Stimulated activated CD4-positive, alpha-beta T cell treated with anti-CD3 and anti-CD28 coated beads, Interleukin-15, amount 100 ng/mL, for 1 hour (primary cell): ENCODE measurements at places on chromosomes 7 and 10.

- no peak for DNase-seq
These were observed 12.5 kb downstream of the SFRP5 start for GRCh38 chr10:97759158-97759887.

DNA sequence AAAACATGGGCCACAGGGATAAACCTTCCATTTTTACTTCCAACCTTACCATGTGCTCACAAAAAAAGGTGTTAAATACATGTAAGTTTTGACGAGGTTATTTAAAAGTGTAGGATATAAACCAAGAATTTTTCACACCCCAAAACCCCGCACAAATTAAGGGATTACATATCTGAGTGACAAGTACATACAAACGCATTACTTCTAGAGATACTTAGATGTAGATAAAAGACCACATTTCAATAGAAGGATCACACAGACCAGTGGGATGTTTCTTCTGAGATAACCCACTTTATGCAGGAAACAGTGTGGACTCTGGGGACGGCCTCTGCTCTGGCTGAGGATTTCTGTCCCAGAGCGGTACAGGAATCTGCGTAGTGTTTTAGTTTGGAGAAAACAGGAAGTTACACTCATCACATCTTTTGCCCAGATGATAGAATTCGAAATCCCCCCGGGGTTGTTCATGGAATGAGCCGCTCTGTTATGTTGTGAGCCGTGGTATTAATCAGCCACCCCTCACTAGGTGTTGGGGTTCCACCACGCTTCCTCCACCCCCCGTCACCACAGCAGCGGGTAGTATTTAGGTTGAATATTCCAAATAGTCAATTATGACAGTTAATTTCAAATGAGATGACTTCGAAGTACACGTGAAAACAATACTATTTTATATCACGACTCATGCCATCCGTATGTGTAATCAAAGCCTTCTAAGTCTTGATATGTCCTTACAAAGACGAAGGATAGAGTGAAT, 1.3 kb upstream of the CUL1 start:
- DNase-seq: peak; percentile 18

DNA sequence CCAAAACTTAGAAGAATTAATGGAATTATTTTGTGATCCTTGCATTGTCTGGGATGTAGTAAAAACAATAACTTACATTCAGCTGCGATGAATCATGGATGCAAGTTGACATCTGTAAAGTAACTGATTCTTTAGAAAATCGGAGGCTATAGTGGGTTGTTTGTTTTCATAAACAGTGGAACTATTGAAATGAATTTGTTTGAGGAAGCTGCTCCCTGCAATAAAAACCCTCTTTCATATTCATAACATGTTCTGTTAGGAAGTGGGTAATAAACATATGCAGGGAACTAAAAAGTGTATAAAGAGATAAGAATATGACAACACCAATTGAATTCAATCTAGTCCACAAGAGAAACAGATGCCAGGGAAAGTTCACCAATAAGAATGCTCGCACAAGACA, 53.6 kb downstream of the AGMO start:
- no peak for DNase-seq

- DNase-seq: no peak
These were observed 736.9 kb downstream of the PARD3 start for GRCh38 chr10:34078017-34078744.

DNA sequence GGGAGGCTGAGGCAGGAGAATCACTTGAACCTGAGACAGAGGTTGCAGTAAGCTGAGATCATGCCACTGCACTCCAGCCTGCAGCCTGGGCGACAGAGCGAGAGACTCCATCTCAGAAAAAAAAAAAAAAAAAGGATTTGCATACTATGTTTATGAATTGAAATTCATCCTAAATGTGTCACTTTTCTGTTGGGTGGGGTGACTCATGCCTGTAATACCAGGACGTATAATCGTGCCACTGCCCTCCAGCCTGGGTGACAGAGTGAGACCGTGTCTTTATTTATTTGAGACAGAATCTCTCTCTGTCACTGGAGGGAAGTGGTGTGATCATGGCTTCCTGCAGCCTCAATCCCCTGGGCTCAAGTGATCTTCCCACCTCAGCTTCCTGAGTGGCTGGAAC, 5.8 kb downstream of the ZNF212 start:
- DNase-seq: no peak

DNA sequence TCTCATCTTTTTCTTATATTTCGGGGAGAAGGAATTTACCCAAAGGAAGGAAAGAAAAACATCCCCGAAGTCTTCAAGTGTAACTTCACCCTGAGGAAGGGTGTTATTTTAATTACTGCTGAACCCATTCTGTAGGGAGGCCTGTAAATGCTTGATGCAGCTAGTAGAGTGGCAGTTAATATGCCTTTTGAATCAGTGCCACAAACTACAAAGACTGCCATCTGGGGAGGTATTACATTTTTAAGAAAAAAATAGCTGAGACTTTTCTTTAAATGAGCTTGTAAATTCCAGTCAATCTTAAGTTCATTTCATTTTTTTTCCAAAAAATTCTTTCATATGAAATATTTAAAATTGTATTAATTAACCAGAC, 233.1 kb upstream of the FERD3L start:
- DNase-seq: no peak

- DNase-seq: no peak
These were observed 223.6 kb downstream of the IPMK start for GRCh38 chr10:58044072-58044471.

DNA sequence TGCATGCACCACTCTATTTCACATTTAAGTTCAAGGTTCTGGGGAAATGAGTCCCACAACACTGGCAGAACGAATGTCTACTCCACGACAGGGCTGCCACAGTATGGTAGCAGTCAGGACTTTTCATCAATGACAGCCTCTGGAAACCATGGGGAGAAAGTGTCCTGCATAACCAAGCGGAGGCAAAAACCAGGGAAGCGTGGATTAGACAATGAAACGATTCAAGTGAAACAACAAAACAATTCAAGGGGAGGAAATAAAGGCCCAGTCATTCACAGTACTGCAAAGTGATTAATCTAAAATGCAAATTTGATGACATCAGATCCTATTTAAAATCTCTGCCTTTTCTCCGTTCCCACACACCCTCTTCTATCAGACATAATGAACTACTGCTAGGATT, 168.2 kb downstream of the DPY19L1 start:
- DNase-seq: no peak

- DNase-seq: no peak
These were observed 460.6 kb downstream of the DNAJB6 start for GRCh38 chr7:157797361-157797760.

DNA sequence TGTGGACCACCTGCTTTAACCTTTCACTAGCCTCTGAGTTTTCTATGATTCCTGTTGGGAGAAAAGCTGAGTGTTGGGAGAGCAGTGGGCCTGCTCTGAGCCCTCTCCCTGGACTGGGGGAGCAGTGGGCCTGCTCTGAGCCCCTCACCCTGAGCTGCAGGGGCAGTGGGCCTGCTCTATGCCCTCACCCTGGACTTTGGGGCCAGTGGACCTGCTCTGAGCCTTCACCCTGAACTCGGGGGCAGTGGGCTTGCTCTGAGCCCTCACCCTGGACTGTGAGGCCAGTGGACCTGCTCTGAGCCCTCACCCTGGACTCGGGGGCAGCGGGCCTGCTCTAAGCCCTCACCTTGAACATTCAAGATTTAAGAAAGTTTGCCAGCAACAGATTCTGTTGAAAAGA, 33.4 kb downstream of the AGAP6 start:
- no peak for DNase-seq

GRCh38 chr10:120382360-120382759, 74.7 kb upstream of the PLPP4 start:
- no peak for DNase-seq

DNA sequence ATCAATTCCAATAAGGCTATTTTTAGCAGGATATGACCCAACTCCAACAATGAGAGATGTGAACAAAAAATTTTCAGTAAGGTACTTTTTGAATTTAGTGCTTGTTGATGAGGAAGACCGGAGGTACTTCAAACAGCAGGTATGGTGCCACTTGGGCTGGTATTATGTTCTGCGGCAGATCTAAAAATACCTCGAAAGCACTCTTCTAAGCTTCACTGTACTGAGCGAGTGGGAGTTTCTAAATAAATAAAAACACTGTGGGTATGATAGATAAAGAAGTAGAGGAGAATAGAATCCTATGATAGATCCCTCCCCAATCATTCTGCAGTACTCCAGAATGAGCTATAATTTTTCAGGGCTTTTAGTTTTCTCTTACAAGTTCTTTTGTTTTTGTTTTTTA, 11.5 kb upstream of the SUPV3L1 start:
- DNase-seq: no peak

DNA sequence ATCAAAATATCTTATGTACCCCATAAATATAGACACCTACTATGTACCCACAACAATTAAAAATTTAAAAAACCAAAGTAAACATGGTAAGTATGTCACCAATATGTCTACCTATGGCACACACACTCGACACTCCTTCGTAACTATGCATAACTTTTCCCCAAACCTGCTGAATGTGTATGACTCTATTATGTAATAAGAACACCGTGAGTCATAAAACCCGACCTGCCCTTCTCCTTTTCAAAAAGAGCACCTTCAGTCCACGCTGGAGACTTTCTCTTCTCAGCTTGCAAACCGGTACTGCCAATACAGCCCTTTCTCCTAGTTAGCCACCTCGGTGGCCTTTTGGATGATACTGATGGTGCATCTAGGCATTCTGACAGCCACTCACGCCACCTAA, 186.3 kb downstream of the PRPF18 start:
- DNase-seq: no peak

GRCh38 chr7:77687747-77688144, 8.5 kb upstream of the RSBN1L start:
- no peak for DNase-seq
